AG08396 (cell line): ENCODE measurements at places on chromosomes 16 and 17.

GRCh38 chr17:43756201-43756600, 2.4 kb downstream of the SOST start:
- no peak for DNase-seq

DNA sequence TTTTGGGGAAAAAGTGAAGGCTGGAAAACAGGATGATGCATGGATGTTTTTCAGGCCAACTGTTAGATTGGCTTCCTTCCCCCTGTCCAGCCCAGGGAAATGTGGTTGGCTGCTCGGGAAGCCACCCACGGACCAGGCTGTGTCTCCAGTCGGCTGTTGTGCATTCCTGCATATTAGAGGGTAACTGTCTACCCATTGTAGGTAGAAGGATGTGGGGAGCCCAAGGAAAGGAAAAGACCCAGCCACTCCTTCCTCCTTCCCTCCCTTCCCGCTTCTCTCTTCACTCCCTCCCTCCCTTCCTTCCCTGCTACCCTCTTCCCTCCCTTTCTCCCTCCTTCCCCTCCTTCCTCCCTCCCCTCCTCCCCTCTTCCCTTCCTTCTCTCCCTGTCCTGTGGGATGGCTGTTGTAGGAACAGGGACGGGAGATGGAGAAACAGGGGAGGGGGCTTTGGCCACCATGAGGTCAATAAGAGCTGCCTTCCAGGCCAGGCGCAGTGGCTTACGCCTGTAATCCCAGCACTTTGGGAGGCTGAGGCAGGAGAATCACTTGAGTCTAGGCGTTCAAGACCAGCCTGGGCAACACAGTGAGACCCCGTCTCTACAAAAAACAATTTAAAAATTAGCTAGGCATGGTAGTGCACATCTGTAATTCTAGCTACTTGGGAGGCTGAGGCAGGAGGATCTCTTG, 16.9 kb downstream of the SYT17 start:
- no peak for DNase-seq

- peak; percentile 69 for DNase-seq
Observed at GRCh38 chr16:56643080-56643778, 4.8 kb downstream of the MT1A start.

DNA sequence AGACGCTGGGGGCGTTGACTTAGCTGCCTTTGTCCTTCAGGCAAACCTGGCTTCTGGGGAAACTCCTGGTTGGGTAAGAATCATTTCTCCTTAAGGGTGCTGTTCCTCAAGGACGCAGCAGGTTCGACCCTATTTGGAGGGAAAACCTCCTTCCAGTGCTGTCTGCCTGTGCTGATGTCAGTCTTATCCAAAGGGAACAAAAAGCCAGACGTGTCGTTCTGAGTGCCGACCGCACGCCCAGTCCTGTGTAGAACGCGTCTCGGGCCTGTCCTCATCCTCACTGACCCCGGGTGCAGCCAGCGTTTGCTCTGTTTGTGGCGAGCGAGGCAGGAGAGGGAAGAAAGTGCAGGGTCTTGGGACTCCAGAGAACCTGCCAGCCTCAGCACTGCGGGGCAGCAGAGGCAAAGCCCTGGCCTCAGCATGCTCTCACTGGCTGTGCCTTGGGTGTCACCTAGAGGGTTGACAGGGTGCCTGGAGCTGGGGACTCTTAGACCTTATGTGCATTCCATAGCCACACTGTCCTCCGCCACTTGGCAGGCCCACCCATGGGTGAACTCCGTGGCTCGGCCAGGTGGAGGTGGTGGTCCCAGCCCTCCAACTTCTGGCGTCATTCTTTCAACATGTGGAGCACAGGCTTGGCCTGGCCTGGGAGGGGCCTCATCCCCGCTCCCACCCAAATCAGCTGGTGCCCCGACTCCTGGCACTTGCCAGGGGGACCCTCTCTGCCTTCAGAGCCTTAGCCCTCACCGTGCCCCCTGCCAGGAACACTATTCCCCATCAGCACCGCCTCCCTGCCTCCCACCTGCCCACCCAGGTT, 6.0 kb downstream of the SNN start:
- no peak for DNase-seq

GRCh38 chr16:57107321-57107922, 15.0 kb downstream of the CPNE2 start:
- DNase-seq, result no peak

DNA sequence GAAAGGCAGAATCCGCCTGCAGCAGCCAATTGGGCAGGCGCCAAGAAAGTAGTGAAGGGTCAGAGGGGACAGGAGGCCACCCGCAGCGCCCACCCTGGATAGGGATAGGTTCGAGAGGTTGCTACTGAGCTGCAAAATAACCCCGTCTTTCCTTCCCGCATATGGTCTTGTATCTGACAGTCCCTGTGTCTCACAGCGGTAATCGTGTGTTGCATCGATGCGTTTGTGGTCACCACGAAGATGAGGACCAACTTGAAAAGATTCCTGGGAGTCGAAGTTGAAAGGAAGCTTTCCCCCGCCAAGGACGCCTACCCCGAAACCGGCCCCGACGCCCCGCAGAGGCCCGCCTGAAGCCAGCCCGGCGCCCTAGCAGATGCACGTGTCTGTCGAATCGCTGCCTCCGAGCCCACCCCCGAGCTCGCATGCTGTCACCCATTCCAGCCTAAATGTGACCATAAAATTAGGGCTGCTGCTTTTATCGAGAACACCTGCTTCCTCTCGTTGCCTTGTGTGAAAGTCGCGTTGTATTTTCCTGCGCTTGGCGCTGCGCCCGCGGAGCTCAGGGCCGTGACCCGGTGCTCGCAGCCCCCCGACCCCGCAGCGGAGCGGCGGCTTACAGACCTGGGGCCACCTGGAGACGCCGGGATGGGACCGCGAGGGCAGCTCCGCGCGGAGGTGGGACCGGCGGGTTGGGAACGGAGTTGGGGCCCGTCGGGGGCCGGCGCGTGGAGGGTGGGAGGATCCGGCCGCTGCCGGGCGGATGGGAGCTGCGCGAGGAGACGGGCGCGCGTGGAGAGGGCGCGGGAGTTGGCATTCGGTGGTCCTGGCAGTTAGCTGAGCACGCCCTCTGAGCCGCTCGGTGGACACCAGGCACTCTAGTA, at the start of gene CMTM2:
Gene CMTM2, plus strand, starts transcription at position 813 of the 881 bp plus-strand sequence. CDS start 145 bp downstream, outside the sequence.
- no peak for DNase-seq

DNA sequence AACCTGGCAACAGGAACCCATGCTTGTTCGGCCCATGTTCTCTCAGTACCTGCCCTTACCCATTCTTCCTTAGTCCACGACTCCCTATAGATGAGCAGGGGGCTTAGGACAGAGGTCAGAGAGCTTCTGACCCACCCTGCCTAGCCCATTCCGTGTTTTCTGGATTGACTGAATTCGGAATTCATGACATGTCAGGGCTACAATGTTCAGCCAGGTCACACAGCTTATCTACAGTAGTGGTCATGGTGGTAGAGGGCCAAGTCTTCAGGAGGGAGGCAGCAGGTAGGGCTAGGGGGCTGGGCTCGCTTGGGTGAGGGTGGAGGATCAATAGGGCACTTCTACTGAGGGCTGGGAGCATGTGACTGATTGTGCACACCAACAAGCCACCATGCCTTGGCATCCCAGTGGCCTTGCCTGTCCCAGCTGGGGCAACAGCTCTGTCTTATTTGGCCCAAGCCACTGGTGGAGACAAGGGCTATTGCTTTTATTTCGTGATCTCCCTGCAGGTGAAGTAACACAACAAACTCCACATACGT, 3.1 kb downstream of the HEXIM2 start:
- DNase-seq, result no peak

- DNase-seq, result no peak
Observed at GRCh38 chr16:2586901-2587480, 49.2 kb downstream of the PDPK1 start.

- DNase-seq, result peak; percentile 91
Observed at GRCh38 chr16:89828199-89828869, at the start of gene SPIRE2. Gene SPIRE2, plus strand, starts transcription at chr16:89828475. Its CDS starts 76 bp downstream, at chr16:89828551.

DNA sequence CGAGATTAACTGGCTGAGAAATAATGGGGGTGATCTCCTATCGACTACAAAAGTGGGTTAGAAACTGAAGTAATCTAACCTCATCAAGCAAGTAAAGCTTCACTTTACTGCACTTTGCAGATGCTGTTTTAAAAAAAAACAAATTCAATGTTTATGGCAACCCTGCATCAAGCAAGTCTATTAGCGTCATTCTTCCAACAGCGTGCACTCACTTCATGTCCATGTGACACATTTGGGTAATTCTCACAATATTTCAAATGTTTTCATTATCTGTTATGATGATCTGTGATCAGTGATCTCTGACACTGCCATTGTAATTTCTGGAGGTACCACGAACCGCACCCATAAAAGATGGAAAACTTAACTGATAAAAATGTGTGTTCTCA, 70.8 kb downstream of the KANSL1 start:
- DNase-seq, result no peak

- DNase-seq, result peak; percentile 64
Observed at GRCh38 chr16:81189100-81189664, 49.3 kb upstream of the BCO1 start.

DNA sequence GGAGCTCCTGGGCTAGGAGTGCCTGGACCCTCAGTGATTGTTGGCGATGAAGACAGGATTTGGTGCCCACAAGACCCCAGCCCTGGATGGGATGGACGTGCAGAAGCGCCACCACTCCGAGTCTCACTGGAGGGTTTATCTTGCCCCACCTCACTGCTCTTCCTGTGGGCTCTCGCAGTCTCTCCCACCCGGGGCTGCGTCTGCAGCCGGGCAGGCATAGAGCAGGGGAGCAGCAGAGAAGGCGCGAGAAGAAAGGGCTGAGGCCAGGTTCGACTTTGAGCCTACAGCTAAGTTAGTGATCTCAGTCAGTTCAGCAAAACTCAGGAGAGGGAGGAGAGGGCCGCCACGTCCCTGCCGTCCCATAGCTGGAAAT, 6.6 kb downstream of the UBE2I start:
- DNase-seq, result no peak

DNA sequence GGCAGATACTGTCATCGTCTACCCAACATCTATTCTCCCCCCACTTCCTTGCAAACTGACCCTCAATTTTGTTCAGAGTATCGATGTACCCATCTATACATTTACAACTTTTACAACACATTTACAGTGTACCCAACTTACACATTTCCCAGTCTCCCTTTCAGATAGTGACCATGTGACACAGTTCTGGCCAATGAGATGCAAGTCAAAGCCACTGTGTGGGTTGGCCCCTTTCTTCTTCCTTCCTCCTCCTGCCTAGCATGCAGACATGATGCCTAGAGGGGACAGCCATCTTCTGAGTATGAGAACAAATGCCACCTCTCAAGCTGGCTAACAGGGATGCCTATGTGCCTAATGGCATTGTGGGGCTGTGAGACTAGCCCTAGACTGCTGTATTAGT, 11.3 kb upstream of the NFAT5 start:
- DNase-seq, result no peak

GRCh38 chr17:36118477-36119353, 15.1 kb downstream of the CCL4 start:
- DNase-seq, result no peak

DNA sequence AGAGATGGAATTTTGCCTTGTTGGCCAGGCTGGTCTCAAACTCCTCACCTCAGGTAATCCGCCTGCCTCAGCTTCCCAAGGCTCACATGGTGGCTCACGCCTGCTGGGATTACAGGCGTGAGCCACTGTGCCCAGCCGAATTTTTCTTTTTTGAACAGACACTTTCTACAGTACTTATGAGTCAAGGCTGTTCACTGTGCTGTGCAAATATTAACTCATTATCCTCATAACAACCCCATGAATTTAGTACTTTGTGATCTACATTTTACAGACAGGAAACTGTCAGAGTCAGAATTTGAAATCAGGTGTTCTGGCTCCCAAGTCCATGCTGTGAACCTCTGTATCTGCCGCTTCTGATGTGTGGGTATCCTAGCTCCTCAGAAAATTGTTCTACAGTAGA, 25.7 kb upstream of the RASL10B start:
- DNase-seq, result no peak

GRCh38 chr17:79909121-79909520, 69.9 kb upstream of the CBX4 start:
- no peak for DNase-seq

- DNase-seq, result no peak
Observed at GRCh38 chr16:88058136-88058535, 106.9 kb downstream of the BANP start.

- DNase-seq, result no peak
Observed at GRCh38 chr16:57697896-57698537, 3.4 kb downstream of the DRC7 start.

GRCh38 chr17:10022416-10022815, 117.3 kb upstream of the RCVRN start:
- no peak for DNase-seq

DNA sequence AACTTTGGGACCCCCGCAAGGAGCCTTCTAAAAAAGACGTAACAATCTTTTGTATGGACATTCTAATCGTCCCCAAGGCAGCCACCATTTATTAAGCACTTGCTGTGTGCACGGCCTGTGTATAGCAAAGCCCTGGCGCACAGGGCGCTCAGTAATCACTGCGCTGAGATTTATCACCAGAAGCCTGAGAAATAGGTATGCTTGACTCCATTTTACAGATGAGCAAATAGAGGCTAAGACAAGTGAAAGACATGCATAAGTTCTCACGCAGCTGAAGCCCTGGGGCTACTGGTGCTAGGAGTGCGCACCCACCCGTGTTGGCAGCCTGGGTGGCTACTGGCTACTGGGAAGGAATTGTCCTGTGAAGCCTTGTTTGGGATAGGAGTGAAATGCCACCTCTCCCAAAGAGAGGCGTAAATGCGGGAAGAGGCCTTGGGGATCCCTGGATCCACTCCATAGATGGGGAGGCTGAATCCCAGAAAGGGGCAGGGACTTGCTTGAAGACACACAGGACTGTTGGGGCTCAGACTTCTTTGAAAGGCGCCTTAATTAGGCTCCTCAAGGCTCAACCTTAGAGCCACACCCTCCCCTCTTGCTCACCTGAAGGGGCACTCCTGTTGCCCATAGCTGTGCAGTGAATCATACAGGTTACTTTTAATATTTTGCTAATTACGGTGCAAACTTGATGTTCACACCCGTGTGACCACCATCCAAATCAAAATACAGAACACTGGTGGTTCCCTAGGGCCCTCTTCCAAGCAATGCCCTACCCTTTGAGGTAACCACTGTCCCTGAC, 634 bp upstream of the NATD1 start:
- no peak for DNase-seq
